Activated CD4-positive, alpha-beta T cell treated with anti-CD3 and anti-CD28 coated beads for 36 hours (primary cell): ENCODE measurements at places on chromosomes 12 and 14.

- H3K27me3 ChIP-seq, result no peaks in the 10 kb centered on the region
- no peaks in the 10 kb centered on the region for H3K4me1 ChIP-seq
- no peak for DNase-seq
- H3K27ac ChIP-seq, result no peak overlapping the region
- no peak overlapping the region for H3K4me3 ChIP-seq
These were observed 453.7 kb downstream of the RPL10L start for GRCh38 chr14:46197856-46198255.

GRCh38 chr12:114344831-114345230 is 61.1 kb downstream of the TBX5 start:
- H3K27me3 ChIP-seq, result peaks cover 4% of the 10 kb centered on the region
- H3K36me3 ChIP-seq, result no peaks in the 10 kb centered on the region
- no peak overlapping the region for H3K27ac ChIP-seq
- no peak overlapping the region for H3K4me3 ChIP-seq
- DNase-seq, result no peak

- H3K4me1 ChIP-seq, result peaks cover 43% of the 10 kb centered on the region
- H3K36me3 ChIP-seq, result peaks cover 6% of the 10 kb centered on the region
- H3K27ac ChIP-seq, result no peak overlapping the region
- DNase-seq, result no peak
- H3K4me3 ChIP-seq, result no peak overlapping the region
- H3K27me3 ChIP-seq, result no peaks in the 10 kb centered on the region
These were observed 49.5 kb downstream of the ADIPOR2 start for GRCh38 chr12:1740161-1740948.

- H3K27ac ChIP-seq, result peak within 1 kb of the TSS; percentile 97
- no peaks in the 10 kb centered on the region for H3K27me3 ChIP-seq
- peak within 1 kb of the TSS; percentile 96 for H3K4me3 ChIP-seq
- H3K36me3 ChIP-seq, result peaks cover 13% of the 10 kb centered on the region
These were observed at the start of the genes GON7 and UBR7 for GRCh38 chr14:93206793-93207467. TSS of gene GON7 (minus strand) at chr14:93207065. CDS start at chr14:93207037, 28 bp downstream. TSS of gene UBR7 (plus strand) at chr14:93207256. CDS start at chr14:93207292, 36 bp downstream.

DNA sequence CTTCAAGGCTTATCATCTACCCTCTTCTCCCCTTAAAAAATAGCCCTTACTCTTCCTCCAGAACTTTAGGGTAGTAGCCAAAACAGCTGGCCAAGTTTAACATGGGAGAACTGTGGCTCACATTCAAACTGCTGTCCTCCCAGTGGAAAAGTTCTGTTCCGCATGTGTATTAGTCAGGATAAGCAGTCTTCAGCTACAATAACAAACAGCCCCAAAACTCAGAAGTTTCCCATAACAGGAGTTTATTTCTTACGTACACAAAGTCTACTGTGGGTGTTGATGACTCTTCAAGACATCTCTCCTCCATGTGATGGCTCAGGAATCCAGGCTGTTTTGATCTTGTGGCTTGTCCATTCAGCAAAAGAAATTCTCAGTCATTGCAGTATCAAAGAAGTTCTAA is 35.5 kb downstream of the MYO1H start:
- H3K27ac ChIP-seq, result no peak overlapping the region
- no peak for DNase-seq
- H3K27me3 ChIP-seq, result peaks cover 29% of the 10 kb centered on the region

DNA sequence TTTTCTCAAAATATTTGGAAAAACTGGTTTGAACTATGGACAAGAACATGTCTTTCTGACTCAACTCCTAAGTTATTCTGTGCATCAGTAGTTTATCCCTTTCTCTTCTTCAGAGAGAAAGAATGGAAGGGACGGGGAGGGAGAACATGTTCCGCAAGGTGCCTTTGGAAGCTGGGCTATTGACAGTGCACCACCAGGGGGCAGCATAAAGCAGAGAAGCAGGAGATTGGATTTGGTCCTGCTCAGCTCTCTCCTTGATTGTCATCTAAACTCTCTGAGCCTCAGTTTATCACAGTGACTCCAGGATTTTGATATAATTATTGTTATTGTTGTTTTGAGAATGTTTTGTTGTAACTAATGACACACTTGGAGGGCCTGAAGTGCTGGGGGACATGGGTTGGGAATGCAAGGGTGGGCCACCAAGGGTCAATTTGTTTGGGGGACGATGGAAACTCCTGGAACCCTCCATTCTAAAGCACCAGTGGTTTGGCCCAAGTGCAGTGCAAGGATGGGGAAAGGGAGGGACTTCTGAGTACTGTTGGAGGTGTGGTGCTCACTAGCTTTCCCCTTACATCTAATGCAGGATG is 45.3 kb upstream of the ANO6 start:
- peaks cover under 1% of the 10 kb centered on the region for H3K36me3 ChIP-seq
- H3K4me1 ChIP-seq, result no peaks in the 10 kb centered on the region
- DNase-seq, result peak; percentile 92
- H3K27me3 ChIP-seq, result no peaks in the 10 kb centered on the region

DNA sequence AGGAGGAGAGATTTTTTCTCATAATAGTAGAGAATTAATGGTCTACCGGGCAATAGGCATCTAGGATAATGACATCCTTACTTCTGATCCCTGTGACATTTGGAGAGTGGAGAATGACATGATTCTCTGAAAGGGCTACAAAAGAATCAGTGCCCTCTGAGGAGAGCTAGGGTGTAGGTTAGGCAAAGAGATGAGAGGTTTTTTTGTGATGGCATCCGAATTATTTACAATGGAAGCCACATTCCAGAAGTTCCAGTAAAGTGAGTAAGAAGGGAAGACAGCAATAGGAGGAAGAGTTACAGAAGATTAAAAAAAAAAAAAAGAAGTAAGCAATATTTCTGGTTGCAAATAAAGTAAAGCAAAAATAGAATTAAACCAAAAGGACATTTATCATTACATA is 478.0 kb downstream of the RMST start:
- no peak overlapping the region for H3K4me3 ChIP-seq
- DNase-seq, result no peak
- H3K27ac ChIP-seq, result no peak overlapping the region
- H3K36me3 ChIP-seq, result no peaks in the 10 kb centered on the region
- H3K27me3 ChIP-seq, result no peaks in the 10 kb centered on the region

DNA sequence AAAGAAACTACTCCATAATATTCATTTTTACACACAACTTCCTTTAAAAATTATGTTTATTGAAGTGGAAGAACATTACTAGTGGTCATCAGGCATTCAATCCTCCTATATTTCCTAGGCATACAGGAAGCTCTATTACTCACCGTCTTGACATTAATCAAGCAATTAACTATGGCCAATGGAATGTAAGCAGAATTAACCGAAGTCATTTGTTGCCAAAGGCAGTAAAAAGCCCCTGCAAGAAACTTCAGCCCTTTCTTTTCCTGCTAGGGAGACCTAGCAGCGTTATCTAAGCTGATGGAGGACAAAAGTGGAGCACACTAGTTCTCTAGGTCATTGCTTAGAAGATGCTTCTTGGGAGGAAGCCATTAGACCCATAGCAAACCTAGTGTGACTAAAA is 399.6 kb downstream of the KCNH5 start:
- H3K27me3 ChIP-seq, result no peaks in the 10 kb centered on the region
- no peaks in the 10 kb centered on the region for H3K36me3 ChIP-seq
- no peak overlapping the region for H3K27ac ChIP-seq
- H3K4me3 ChIP-seq, result no peak overlapping the region
- no peaks in the 10 kb centered on the region for H3K4me1 ChIP-seq

DNA sequence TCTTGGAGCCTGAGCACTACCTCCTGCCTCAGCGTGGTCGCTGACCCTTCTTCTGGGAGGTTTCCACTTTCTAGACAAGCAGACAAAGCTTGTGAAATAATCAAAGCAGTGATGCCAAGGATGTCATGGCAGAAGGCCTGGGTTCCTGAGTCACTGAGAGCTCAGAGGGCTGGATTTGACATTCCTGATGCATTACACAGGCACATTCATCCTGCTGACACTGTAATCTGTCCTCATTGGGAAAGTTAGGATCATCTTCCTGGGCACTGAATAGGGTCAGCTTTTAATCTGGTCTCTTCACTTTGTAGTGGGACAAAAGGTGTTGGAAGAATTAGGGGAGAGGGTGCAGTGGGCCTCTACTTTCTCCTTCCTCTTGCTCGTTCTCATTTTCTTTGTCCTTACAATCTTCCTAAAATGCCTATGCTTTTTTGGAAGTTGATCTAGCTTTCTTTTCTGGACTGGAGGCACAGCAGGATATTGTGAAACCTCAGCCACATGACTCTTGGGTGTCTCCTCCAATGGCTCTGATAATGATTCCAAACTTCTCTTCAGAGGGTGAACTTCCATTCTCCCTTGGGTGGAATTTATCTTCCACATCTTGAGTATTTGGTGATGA is 29.6 kb downstream of the EEA1 start:
- DNase-seq, result no peak
- H3K36me3 ChIP-seq, result peaks cover 26% of the 10 kb centered on the region
- peaks cover 33% of the 10 kb centered on the region for H3K4me1 ChIP-seq
- no peaks in the 10 kb centered on the region for H3K27me3 ChIP-seq

- no peak overlapping the region for H3K27ac ChIP-seq
- no peaks in the 10 kb centered on the region for H3K4me1 ChIP-seq
- DNase-seq, result no peak
- H3K36me3 ChIP-seq, result no peaks in the 10 kb centered on the region
- H3K4me3 ChIP-seq, result no peak overlapping the region
- H3K27me3 ChIP-seq, result no peaks in the 10 kb centered on the region
These were observed 74.0 kb downstream of the TTC7B start for GRCh38 chr14:90742252-90742651.

DNA sequence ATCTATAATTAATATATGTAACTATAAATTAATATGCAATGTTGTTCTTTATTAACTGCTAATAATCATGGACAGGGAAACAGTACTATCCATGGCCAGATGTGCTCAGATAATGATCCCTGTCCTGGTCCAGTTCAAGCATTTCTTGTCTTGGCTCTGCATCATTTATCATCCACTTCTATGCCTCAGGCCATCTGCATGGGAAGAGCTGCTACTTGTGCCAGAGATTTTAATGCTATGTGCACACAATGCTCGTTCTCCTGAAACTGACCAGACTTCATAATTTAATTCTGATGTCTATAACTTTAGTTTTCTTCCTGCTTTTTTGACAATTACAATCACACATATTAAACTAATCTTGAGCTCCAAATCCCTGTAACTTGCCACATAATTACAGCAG is 11.2 kb upstream of the TMX1 start:
- H3K4me1 ChIP-seq, result no peaks in the 10 kb centered on the region
- DNase-seq, result no peak
- no peaks in the 10 kb centered on the region for H3K27me3 ChIP-seq
- H3K27ac ChIP-seq, result no peak overlapping the region

DNA sequence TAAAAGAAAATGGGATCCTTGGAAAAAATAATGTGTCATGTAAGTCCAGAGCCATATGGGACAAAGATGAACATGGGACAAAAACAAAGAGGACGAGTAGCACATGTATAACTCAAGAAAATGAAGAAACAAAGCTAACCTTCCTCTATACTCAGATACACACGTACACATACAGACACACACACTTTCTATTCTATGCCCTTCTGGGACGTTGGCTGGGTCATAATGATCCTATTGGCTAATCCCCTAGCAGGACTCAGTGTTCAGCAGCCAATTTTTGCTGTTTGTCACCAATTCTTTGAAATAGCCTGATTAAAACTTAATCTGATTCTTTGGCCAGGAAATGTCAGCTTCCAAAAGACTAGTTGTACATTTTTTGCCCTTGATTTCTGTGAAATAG is 189.4 kb upstream of the FOXG1 start:
- no peak overlapping the region for H3K4me3 ChIP-seq
- no peak overlapping the region for H3K27ac ChIP-seq
- no peaks in the 10 kb centered on the region for H3K27me3 ChIP-seq
- DNase-seq, result no peak
- H3K4me1 ChIP-seq, result no peaks in the 10 kb centered on the region

GRCh38 chr12:120134307-120134980 is 17.9 kb upstream of the RAB35 start:
- H3K4me3 ChIP-seq, result no peak overlapping the region
- peaks cover 66% of the 10 kb centered on the region for H3K36me3 ChIP-seq
- H3K4me1 ChIP-seq, result no peaks in the 10 kb centered on the region
- no peaks in the 10 kb centered on the region for H3K27me3 ChIP-seq
- DNase-seq, result no peak

DNA sequence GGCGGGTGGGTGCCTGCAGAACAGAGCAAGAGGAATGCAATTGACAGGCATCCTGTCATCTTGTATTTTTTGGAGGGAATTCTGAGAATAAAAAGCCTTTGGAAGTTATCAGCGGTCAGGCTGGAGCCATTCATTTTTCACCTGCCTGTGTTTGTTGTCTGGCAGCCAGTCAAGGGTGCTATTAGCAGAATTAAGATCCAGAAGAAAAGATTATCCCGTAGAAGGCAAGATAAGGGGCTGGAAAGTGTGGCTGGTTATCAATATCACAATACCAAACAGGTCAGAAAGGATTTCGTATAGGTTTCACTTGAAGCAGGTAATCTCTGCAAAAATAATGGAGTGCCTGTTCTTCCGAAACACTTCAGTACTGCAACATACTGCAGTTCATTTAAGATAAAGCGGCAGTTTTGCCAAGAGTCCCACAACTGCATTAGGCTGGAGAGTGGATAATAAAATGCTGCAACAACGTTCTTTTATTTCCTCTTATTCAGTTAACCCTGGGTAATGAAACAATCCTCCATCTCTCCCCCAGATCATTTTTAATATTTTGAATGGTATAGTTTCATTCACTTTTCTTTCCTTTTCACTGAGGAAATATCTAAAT is 171.2 kb upstream of the CDKN3 start:
- DNase-seq, result no peak
- H3K4me3 ChIP-seq, result no peak overlapping the region
- peaks cover 33% of the 10 kb centered on the region for H3K27me3 ChIP-seq
- no peak overlapping the region for H3K27ac ChIP-seq
- H3K4me1 ChIP-seq, result peaks cover 3% of the 10 kb centered on the region
- no peaks in the 10 kb centered on the region for H3K36me3 ChIP-seq

DNA sequence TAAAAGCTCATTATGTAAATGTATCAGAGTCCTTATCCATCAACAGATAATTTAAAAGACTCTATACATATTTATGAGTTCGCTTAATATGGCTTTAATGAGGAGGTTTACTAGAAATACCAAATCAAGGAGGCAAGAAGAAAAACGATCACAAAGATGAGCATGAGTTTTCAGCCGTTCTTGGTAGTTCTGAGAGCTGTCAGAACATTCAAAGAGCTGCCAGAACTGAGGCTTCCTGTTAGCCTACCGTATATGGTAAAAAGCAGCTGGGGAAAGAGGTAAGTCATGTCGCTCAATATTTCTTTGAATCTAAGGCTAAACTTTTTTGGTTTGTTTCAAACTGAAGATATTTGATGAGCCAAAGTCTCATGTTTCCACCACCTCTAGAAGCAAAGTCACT is 115.3 kb upstream of the PLXNC1 start:
- peaks cover 4% of the 10 kb centered on the region for H3K27me3 ChIP-seq
- H3K4me3 ChIP-seq, result no peak overlapping the region
- peak overlapping the region; percentile 45 for H3K27ac ChIP-seq
- peaks cover 37% of the 10 kb centered on the region for H3K4me1 ChIP-seq

- no peak for DNase-seq
- H3K4me1 ChIP-seq, result no peaks in the 10 kb centered on the region
- no peaks in the 10 kb centered on the region for H3K36me3 ChIP-seq
- H3K27ac ChIP-seq, result no peak overlapping the region
These were observed 822.8 kb downstream of the GALC start for GRCh38 chr14:87170179-87170578.
